ENCODE measurements at places on chromosomes 5 and 9.

DNA sequence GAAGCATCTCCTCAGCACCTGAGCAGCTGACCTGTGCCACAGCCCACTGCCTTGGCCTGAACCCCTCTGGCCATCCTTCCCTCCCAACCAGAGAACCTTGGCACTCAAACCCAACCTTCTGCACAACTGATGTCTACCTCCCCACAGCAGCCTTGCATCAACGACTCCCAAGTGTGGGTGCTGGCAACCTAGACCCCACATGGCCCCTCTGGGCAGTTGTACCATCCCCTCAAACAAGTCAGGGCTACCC, 10.3 kb downstream of the SEPTIN8 start:
- no peak for DNase-seq

- no peak for DNase-seq
Observed at GRCh38 chr5:20611620-20612019, 623.6 kb upstream of the CDH18 start.

GRCh38 chr9:70468291-70468690, 53.8 kb upstream of the KLF9 start:
- DNase-seq, result no peak

DNA sequence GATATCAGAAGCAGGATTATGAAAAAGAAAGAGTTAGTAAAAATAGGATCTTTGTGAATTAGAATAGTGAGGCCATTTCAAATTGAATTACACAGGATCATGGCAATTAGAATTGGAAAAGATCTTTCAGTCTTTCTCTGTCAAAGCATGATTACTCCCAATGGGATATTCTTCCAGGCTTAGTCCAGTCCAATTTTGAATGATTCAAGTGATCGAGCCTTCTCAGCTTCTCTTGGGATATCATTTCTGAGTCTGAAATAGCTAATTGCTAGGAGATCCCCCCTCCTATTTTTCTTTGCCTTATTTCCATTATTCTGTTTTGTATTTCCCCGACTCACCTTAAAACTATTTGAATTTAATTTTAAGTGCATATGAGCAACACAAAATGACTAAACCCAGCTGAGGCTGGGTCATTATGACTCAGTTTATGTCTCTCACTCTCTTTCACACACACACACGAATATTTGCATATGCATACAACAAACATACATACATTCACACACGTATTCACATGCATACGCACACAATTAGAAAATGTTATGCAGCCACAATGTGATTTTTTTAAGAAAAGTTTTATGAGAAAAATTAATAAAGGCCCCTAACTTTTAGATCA, 34.8 kb upstream of the EFNA5 start:
- peak; percentile 18 for DNase-seq

DNA sequence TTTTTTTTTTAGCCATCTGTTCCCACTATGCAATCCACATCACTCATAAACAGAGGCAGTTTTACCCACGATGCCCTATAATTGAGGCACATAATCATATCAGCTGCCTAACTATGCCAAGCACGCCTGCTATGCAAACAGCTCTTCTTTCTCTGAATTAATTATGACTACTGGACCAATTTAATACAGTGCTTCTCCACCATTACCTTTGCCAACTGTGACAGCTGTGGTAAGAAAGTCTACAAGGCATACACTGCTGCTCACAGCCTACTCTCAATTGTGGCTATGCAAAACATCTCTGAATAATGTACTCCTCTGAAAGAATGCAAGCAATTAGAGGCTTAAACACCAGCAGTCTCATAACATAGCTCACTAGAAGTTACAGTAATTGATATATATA, 97.1 kb downstream of the DTWD2 start:
- no peak for DNase-seq

DNA sequence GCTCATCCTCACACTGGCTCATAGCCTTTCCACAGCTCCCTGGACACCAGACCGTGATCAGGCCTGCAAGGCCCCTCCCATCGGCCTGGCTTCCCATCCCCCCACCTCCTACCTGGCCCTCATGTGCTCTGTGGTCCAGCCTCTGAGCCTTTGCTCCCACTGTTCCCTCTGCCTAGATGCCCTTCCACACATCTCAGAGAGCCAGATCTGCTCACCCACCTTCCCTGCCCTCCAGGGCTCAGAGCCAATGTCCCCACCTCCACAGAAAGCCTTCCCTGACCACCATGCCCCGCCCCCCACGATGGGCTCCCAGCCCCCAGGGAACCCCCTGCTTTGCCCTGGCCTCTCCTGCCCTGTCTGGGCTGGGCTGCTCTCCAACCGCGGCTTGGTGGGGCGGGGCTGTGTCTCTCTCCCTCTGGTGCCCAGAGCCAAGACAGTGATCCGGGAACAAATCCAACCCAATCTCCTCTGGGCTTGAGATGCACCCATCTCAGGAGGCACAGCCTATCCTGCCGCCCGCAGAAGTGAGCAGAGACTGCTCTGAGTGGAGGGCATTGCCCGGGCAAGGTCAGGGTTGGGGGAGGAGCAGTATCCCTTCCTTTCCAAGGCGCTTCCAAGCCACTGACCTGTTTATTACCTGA, 1.6 kb downstream of the NINJ1 start:
- no peak for DNase-seq

Measured in BJ (cell line).